ENCODE measurements at places on chromosomes 11 and 22.

DNA sequence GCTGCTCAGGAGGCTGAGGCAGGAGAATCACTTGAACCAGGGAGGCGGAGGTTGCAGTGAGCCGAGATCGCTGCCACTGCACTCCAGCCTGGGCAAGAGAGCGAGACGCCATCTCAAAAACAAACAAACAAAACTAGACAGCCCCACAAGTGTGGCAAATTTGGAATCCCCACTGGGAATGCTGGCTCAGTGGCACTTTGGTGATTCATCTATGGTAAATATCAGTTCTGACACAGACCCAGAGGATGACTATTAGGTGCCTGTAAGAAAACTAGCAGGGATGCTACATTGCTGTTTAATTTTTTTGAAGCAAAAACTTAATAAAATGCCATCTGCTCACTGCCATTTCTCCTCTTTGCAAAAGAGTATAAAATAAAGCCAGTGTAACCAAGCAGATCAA lies 107.9 kb downstream of the NAT10 start:
- no peak for DNase-seq
- no peaks in the 10 kb centered on the region for H3K4me1 ChIP-seq
- H3K4me3 ChIP-seq, result no peak overlapping the region
- peaks cover 2% of the 10 kb centered on the region for H3K36me3 ChIP-seq

DNA sequence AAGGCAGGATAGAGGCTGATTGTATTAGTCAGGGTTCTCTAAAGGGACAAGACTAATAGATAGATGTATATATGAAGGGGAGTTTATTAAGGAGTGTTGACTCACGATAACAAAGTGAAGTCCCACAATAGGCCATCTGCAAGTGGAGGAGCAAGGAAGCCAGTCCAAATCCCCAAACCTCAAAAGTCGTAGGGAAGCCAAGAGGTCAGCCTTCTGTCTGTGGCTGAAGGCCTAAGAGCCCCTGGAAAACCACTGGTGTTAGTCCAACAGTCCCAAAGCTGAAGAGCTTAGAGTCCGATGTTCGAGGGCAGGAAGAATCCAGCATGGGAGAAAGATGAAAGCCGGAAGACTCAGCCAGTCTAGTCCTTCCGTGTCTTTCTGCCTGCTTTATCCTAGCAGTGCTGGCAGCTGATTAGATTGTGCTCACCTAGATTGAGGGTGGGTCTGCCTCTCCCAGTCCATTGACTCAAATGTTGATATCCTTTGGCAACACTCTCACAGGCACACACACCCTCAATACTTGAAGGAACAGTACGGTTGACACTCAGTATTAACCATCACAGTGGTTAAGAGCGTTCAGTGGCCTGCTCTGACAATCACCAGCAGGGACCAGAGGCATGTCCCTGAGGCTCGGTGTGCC lies 135.6 kb downstream of the CSNK2A3 start:
- no peak overlapping the region for H3K4me3 ChIP-seq
- DNase-seq, result no peak
- H3K27ac ChIP-seq, result no peak overlapping the region
- H3K27me3 ChIP-seq, result peaks cover 23% of the 10 kb centered on the region

- no peak overlapping the region for H3K27ac ChIP-seq
- no peak overlapping the region for H3K4me3 ChIP-seq
- no peaks in the 10 kb centered on the region for H3K4me1 ChIP-seq
- no peaks in the 10 kb centered on the region for H3K27me3 ChIP-seq
Observed at GRCh38 chr11:90556606-90557005, 333.8 kb upstream of the CHORDC1 start.

DNA sequence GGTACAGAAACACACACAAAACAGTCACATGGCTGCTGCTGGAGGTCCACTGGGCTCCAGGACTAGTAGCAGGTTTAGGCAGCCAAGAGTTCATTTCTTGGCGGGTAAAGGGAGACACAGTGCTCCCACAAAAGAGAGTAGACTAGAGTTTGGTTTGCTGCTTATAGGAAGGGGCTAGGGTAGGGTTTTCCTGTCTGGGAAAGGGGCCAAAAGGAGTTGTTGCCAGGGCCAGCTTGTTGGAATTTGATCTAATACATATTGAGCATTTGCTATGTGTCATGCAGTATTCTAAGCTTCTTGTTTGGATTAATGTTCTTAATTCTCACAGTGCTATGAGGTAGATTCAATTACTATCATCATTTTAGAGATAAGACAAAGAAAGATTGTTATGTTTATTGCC lies 195.1 kb upstream of the PLET1 start:
- no peaks in the 10 kb centered on the region for H3K36me3 ChIP-seq
- peaks cover 8% of the 10 kb centered on the region for H3K27me3 ChIP-seq
- peaks cover 7% of the 10 kb centered on the region for H3K4me1 ChIP-seq
- H3K4me3 ChIP-seq, result no peak overlapping the region
- DNase-seq, result no peak

- H3K36me3 ChIP-seq, result no peaks in the 10 kb centered on the region
- peaks cover 30% of the 10 kb centered on the region for H3K27me3 ChIP-seq
Observed at GRCh38 chr11:70029115-70029860, 48.8 kb upstream of the ANO1 start.

- no peaks in the 10 kb centered on the region for H3K4me1 ChIP-seq
- DNase-seq, result no peak
- H3K4me3 ChIP-seq, result no peak overlapping the region
- H3K36me3 ChIP-seq, result no peaks in the 10 kb centered on the region
- no peaks in the 10 kb centered on the region for H3K27me3 ChIP-seq
- H3K27ac ChIP-seq, result no peak overlapping the region
Observed at GRCh38 chr11:99371257-99371656, 350.5 kb downstream of the CNTN5 start.

DNA sequence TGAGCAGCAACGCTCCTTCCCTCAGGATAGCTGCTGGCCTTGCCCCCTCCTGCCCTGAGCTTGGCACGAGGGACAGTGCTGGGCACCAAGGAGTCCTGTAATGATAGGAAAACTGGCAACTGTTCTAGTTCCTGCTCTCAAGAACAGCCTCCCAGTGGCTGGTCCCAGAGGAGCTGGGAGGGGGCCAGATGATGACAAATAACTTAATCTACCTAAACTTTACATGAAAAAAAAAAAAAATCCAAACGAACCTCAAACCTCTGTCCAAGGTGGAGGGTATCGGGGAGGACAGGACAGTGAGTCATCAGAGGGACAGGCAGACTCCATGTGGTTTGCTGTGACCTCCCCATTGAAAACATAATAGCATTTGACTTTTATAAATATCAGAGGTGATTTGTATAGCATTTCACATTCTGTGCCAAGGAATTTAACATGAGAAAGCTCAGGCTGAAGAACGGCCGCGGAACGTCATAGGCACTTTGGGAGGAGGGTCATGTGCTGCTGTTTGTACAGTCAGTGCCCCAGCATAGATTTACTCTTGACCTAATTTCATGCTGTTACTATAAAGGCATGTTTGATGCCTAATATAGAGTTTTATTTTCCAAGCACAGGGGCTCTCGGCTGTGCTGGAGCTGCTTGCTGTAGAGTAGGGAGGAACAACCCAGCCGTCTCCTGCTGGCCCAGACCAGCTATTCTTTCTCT lies 98.2 kb upstream of the NNMT start:
- no peak overlapping the region for H3K4me3 ChIP-seq
- H3K27ac ChIP-seq, result no peak overlapping the region

DNA sequence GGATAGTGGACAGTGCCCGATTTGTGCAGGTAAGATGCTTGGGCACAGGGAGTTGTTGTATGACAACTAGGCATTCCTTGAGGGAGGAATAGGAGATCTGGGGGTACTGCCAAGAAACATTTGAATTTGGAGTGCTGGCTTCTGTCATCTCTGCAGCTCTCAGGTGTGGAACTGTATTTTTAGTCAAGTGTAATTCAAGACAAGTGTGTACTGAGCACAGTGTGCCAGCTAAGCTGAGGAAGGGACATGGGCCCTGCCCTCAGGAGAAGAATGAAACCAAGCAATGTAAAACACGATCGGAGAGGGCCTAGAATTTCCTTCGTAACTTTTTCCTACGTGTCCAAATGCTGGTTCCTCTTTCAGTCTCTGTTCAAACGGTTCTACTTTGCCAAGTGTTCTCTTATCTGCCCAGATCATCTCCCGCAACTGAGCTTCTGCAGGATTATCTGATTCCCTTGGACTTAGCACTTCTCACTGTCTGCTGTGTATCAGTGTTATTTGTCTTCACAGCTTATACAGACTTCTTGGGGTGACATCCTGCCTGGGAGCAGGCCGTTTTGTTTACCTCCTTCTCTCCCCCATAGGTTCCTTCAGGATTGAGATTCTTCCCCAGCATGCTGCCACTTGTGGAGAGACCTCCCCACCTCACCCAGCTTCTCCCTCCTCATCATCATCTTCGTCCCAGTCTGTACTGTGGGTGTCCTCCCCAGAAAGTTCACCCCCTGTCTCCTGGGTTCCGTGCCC lies 27.6 kb downstream of the ART5 start:
- H3K27me3 ChIP-seq, result peaks cover 12% of the 10 kb centered on the region
- H3K4me3 ChIP-seq, result no peak overlapping the region
- no peak overlapping the region for H3K27ac ChIP-seq
- H3K4me1 ChIP-seq, result peaks cover 8% of the 10 kb centered on the region
- peaks cover 3% of the 10 kb centered on the region for H3K36me3 ChIP-seq

- no peaks in the 10 kb centered on the region for H3K27me3 ChIP-seq
- peaks cover 14% of the 10 kb centered on the region for H3K4me1 ChIP-seq
- no peak for DNase-seq
- peaks cover 4% of the 10 kb centered on the region for H3K36me3 ChIP-seq
- no peak overlapping the region for H3K27ac ChIP-seq
Observed at GRCh38 chr11:128174465-128175291, 412.7 kb downstream of the ETS1 start.

DNA sequence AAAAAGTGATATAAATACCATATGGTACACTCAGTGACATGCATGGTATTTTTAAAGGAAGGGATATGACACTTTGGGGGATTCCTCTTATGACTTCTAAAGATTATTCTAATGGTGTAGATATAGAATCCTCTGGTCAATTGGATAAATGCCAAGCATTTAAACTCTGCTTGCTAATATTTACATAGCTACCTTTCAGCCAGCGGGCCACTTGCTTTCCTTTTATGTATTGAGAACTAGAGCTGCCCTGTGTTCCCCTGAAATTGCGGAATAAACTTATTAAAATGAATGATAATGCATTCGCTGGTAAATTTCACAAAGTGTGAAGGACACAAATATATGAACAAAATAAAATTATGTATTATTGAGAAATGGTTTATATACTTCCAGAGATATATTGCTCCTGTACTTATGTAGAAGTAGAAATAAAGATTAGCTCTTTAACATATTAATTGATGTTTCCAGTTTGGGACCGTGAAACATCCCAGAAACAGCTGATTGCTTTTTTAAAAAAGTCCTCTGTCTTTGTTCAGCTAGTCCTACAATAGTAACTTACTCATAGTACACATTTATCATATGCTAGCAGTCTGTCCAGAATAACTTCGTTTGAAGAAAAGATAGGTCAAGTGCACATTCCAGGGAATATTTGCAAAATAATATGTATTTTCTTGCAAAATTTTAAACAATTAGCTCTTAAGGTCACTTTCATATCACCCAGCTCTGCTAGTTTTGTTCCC lies 40.1 kb upstream of the CARD18 start:
- no peak overlapping the region for H3K27ac ChIP-seq
- no peaks in the 10 kb centered on the region for H3K36me3 ChIP-seq
- DNase-seq, result no peak
- no peaks in the 10 kb centered on the region for H3K4me1 ChIP-seq

DNA sequence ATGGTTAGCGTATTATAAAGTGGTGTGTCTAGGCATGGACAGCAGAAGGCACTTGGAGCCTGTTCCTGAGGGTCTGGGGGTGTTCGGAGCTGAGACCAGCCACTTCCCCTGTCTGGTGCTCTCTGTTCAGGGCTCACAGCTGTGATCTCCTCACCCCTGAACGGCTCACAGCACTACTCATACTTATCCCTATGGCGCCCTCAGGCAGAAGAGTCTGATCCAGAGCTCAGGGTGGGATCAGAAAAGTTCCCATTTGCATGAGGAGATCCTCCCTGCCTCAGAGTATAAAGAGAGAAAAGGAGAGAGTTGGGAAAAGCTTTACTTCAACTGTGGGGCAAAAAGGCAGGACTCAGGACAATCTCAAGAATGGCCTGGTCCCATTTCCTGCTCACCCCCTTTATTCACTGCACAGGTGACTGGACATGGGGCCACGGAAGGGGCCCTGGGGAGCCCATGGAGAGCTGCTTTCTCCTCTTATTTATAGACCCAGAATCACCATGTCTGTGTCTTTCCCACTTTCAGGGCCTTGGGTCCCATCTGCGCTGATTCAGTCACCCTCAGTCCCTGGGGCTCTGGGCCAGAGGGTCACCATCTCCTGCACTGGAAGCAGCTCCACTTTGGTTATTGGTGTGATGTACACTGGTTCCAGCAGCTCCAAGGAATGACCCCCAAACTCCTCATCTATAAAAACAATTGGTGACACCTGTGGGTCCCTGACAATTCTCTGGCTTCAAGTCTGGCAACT lies 97.0 kb upstream of the TOP3B start:
- peaks cover 55% of the 10 kb centered on the region for H3K27me3 ChIP-seq
- no peaks in the 10 kb centered on the region for H3K4me1 ChIP-seq
- no peak for DNase-seq
- H3K36me3 ChIP-seq, result no peaks in the 10 kb centered on the region
- H3K4me3 ChIP-seq, result no peak overlapping the region
- H3K27ac ChIP-seq, result no peak overlapping the region

GRCh38 chr11:102026959-102027358 lies 20.3 kb upstream of the CFAP300 start:
- H3K27me3 ChIP-seq, result peaks cover 51% of the 10 kb centered on the region
- H3K4me3 ChIP-seq, result no peak overlapping the region
- no peaks in the 10 kb centered on the region for H3K36me3 ChIP-seq
- H3K4me1 ChIP-seq, result no peaks in the 10 kb centered on the region
- no peak overlapping the region for H3K27ac ChIP-seq
- no peak for DNase-seq

DNA sequence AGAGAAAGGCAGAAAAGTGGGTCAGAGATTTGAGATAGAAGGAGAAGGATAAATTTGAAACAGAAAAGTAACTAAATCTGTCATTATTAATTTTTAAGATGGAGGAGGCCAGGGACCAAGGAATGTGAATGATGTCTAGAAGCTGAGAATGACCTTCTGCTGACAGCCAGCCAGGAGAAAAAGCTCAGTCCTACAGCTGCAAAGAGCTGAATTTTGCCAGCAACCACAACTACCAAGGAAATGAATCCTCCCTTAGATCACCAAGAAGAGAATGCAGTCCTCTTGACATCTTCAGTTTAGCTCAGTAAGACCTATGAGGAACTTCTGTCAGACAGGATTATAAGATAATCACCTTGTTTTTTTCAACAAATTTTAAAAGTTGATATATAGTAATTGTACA lies 538.2 kb downstream of the LRRC4C start:
- no peak for DNase-seq
- no peaks in the 10 kb centered on the region for H3K4me1 ChIP-seq
- H3K27me3 ChIP-seq, result no peaks in the 10 kb centered on the region
- no peak overlapping the region for H3K4me3 ChIP-seq
- no peaks in the 10 kb centered on the region for H3K36me3 ChIP-seq

- H3K36me3 ChIP-seq, result peaks cover 19% of the 10 kb centered on the region
- peaks cover 3% of the 10 kb centered on the region for H3K4me1 ChIP-seq
- H3K4me3 ChIP-seq, result no peak overlapping the region
- DNase-seq, result no peak
- no peaks in the 10 kb centered on the region for H3K27me3 ChIP-seq
Observed at GRCh38 chr11:17152306-17152705, 55.5 kb downstream of the PIK3C2A start.
